ENCODE measurements at places on chromosomes 16 and 17.

- no peak for DNase-seq
Measured at GRCh38 chr17:78715000-78715771, 66.9 kb downstream of the CYTH1 start.

GRCh38 chr17:35189291-35189690, 4.9 kb downstream of the SLC35G3 start:
- no peak for DNase-seq

DNA sequence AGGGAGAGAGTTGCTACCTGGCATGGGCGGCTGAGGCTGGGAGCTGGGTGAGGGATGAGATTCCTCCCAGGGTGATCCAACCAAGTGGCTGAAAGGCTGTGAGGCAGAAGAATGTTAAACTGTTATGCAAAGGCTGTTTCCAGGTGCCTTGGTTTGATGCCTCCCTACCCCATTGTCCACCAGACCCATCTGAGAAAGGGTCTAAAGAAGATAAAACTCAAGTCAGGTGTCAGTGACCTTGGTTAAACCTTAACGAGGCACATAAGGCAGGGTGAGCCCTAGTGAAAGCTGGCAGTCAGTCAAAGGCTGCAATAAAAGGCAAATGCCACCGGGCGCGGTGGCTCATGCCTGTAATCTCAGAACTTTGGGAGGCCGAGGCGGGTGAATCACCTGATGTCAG, 23.8 kb downstream of the LDHD start:
- no peak for DNase-seq

GRCh38 chr17:42111871-42112551, 503 bp downstream of the DHX58 start:
- peak; percentile 11 for DNase-seq

DNA sequence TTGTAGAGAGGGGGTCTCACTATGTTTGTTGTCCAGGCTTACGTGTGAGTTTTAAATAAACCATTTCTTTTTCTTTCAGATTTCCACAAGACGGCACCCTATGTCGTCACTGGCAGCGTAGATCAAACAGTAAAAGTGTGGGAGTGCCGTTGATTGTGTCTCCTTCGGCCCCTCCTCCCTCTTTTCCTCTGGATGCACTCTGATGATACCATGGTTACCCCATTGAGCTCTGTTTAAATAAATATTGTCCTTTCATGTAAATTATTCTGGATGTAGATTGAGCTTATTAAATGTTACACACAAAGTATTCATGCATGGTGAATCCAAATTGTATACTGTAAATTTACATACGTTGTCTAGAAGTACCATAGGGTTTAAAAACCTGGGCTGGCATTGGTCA, 29.9 kb downstream of the CLUH start:
- no peak for DNase-seq

GRCh38 chr16:50925758-50926357, 184.0 kb downstream of the CYLD start:
- no peak for DNase-seq

DNA sequence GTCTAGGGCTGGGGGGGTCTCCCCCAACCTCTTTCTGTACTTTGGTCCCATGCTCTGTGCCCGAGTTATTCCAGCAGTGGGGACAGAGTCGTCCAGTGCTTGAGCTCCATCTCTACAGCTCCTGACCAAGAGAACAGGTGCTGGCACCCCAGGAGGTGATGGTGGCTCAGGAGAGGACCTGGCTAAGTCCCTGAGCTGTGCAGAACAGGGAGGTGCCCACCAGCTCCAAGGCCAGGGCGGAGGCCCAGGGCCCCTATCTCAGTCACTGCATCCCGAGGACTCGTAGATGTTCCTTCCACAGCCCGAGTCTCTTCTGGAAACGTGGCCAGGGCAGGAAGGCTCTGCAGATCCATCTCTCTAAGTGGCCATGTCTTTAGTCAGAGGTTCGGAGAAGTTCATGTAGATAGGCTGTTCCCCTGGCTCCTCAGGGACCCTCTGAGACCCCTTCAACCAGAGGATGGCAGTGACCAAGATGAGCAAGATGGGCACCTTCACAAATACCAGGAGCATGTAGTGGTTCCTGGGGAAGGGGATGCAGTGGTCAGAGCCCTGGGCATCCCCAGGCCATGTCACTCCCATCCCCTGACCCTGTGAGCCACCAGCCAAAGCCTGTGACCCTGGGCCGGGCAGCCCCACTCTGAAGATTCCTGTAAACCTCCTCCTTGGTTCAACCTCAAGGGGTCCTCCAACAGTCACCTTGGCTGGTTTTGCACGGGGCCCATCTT, 8.7 kb downstream of the CD300LB start:
- DNase-seq = no peak

GRCh38 chr17:35727635-35728034, 3.8 kb upstream of the RASL10B start:
- DNase-seq = no peak

DNA sequence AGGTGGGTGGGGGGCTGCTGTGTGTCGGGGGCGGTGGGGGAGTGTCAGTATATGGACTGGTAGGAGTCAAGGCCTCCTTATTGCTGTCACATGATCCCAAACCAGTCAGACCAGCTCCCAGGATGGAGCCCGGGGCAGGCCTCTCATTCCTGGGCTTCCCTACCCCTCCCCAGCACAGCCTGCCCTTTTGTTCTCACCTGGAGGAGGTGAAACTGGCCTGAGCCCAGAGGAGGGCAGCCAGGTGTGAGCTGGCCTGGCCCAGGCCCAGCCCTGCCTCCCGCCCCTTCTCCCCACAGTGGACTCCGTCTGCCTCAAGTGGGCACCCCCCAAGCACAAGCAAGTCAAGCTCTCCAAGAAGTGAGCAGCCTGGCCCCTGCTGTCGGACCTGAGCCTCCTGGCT, 4.6 kb downstream of the PRSS8 start:
- DNase-seq = no peak

DNA sequence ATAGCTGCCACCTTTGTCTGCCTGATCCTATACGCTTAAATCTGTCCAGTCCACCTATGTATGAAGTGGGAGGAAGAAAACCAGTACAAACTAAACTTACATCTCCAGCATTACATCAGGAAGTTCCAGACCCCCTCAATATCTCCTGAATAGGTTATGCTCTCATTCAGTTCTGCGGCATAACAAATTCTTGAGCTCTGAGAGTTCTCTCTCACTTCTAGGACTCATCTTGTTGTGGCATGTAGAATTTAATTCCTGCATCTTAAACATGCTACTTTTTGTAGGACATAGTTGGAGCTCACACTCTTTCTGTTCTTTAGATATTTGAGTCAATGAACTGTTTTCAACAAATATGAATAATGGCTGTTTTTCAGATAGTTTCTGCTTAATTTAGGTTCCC, 662.5 kb downstream of the CDH11 start:
- DNase-seq = no peak

GRCh38 chr16:84604477-84605013, 13.3 kb downstream of the COTL1 start:
- DNase-seq = no peak

- no peak for DNase-seq
Measured at GRCh38 chr16:48405907-48406306, 20.7 kb upstream of the SIAH1 start.

GRCh38 chr17:45573924-45574770, 83.6 kb upstream of the PLEKHM1 start:
- DNase-seq = no peak
